ENCODE measurements at places on chromosomes 1 and 21. TPM values are rescaled to one million over a fixed set of nuclear protein-coding genes. Genes with fewer than 3 reads are reported as not detected.
A peak's percentile ranks its signal among the peaks of the same experiment; 100 is the strongest.

OTUD7B gene
- total RNA-seq = 50.7 TPM

- no peak for DNase-seq
Measured at GRCh38 chr1:46948629-46949416, 7.5 kb upstream of the CYP4A11 start.

IL20 gene
- total RNA-seq = not detected

GRCh38 chr1:183956559-183957188 lies 80.9 kb downstream of the COLGALT2 start:
- DNase-seq = no peak

DNA sequence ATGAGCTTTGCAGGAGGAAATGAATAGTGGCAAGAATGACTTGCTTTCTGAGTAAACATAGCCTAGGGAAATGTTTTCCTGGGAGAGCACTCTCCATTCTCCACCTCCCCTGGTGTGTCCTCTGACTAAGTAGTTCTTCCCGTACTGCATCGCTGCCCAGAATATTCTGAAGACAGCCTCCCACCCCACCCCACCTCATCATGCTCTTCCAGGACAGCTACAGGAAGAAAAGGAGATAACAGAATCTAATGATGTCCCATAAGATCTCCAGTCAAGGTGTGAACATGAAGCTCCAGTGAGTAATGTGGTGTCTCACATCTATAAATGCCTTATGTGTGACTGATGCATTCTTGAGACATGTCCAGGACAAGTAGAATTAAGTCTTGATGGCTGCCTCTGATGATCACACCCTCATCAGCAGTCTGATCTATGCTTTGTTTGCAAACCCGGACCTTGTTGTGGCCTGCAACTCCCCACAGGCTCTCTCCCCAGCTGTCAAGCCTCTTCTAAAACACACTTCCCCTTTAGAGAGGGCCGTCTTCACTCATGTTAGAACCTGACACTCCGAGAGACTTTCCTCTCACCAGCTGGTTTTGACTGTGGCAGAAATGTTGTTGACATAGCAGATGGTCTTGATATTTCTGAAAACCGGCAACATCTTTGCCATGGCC lies 183.0 kb downstream of the CYYR1 start:
- no peak for DNase-seq

DNA sequence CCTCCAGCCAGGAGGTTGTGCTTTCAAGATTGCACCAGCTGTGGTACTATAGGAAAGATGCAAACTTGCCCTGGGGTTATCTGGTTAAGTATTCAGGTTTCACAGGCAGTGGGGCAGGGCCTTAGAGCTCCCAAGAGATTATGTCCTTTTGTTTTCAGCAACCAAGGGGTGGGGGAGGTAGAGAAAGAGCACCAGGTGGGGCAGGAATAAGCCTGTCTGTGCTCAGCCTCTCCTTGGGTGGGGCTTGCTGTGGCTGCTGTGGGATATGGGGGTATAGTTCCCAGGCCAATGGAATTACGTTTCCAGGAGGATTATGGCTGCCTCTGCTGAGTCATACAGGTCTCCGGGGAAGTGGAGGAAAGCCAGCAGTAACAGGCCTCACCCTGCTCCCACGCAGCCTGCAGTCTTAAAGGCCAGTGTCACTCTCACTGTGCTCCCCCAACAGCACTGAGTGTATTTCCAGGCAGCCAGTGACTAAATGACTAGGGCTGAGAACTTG lies 508.6 kb downstream of the RWDD3 start:
- no peak for DNase-seq

DNA sequence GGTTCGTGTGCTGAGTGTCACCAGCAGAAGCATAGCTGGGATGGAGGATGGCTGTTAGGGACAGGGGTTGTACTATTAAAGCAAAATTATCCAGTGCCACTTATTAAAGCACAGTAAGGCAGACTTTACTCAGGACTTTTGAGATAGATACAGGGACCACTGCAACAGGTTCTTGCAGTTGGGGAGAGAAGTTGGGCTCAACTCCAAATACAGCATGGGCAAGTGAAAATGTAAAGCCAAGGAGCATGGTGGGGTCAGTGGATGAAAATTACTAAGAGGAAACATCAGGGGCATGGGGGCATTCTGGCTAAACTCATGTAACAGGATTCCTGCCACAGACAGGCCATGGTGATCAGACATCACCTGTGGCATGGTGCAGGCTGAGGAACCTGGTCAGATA lies 15.0 kb upstream of the REN start:
- no peak for DNase-seq

IGFN1 gene
- total RNA-seq = 0.93 TPM

DNA sequence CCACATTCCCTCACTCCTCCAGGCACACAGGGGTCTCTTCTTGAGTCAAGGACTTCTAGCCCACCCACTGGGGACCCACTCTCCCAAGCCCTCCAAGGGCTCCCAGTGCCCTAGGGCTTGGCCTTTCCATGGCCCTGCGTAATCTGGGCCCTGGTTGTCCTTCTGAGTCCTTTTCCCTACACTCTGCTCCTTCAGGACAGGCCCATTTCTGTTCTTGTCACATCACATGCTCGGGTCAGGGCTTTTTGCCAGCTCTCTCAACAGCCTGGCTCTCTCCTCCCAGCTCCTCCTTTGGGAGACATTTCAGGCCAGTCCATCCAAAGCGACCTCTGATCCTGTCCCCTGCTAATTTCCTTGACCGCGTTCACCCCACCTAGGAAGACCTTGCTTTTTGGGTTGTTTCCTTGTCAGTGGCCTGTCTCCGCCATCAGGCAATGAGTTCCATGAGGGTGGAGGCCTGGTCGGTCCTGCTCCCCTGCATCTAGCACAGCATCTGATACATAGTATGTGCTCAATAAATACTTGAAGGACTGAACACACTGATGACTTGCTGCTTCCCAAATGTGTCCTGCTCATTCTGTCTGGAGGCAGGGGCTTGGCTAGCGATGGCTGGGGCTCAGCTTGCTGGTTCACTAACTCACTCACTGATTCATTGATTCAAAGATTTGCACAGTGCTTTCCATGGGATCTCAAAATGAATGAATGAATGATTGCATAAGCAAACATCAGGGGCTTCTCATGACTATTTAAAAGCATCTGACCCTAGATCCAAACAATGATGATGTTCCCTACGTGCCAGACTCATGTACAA lies 44.8 kb downstream of the DHRS3 start:
- no peak for DNase-seq

DNA sequence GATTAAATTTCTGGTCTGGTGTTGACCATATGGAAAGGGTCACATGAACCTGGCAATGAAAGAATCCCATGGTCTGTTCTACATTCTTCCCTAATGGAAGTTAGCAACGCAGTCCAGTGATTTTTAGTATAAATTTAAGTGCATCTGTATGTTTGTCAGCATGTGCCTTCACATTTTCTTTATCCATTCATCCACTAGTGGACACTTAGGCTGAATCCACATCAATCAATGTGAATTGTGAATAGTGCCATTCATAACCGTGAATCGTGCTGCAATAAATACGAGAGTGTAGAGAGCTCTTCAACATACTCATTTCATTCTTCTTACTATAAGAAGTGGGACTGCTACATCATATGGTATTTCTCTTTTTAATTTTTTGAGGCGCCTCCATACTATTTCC lies 12.7 kb upstream of the IFI16 start:
- no peak for DNase-seq

- DNase-seq = peak; percentile 51
Measured at GRCh38 chr1:21012937-21013336, 163.8 kb downstream of the EIF4G3 start.

DNA sequence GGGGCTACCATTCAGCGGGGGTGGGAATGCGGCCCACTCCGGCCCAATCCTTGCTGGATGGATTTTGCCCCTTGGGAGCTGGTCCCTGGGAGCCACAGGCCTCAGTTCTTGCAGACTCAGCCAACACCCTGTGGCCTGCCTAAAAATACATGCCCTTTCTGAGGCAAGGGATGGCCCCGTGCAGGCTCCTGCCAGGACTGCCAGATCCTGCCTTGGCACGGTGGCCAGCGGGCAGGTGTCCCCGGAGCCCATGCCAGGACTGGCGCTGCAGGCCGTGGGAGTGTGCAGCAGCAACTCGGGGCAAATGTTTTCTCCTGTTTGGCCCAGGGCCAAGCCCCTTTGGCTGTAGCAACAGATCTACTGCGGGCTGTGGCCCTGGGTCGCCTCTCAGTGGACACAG lies 1.6 kb upstream of the PANK4 start:
- no peak for DNase-seq

DNA sequence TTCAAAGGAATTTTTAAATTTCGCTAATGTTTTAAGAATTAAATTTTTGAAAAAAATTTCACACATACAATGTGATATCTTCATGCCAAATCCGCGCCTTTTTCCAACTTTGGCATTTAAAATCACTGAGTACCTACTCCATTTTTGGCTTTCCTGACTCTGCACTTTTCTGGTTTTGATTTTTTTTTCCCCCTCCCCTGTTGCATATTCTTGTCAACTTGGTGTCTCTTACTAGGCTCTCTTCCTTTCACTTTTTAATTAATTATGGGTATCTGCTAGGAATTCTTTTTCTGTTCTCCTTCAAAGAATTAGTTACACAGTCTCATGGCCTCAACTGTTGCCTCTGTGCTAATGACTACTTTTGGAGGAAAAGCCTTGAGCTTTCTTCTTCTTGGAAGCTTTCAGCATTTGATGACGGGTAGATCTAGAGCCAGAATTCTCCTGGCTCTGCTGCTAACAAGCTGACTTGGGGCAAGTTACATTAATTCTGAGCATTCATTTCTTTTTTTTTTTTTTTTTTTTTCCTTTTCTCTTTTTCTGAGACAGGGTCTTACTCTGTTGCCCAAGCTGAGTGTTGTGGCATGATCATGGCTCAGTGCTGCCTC lies 1.8 kb downstream of the AGL start:
- DNase-seq = no peak

FCRL2 gene
- not detected for total RNA-seq

SLC5A3 gene
- total RNA-seq = 56.8 TPM

DNA sequence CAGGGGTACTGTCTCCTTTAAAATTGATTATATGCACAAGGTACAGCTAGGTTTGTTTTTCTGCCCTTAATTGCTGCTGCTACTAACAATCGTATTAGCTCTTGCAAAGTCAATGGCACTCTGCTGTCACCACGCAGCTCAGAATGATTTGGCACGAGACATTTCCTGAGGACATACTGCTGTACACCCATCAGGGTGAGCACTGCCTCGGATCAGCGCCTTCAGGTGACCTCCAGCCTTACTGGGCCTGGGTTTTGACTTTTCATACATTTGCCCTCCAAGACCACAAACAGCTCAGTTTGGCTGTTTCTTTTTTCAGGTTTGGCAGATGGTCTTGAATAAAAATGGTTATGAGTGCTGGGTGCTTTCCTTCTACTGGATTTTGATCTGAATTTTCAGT lies 110.9 kb downstream of the NTPCR start:
- no peak for DNase-seq

- DNase-seq = no peak
Measured at GRCh38 chr21:26849428-26850115, 4.4 kb upstream of the ADAMTS1 start.

DNA sequence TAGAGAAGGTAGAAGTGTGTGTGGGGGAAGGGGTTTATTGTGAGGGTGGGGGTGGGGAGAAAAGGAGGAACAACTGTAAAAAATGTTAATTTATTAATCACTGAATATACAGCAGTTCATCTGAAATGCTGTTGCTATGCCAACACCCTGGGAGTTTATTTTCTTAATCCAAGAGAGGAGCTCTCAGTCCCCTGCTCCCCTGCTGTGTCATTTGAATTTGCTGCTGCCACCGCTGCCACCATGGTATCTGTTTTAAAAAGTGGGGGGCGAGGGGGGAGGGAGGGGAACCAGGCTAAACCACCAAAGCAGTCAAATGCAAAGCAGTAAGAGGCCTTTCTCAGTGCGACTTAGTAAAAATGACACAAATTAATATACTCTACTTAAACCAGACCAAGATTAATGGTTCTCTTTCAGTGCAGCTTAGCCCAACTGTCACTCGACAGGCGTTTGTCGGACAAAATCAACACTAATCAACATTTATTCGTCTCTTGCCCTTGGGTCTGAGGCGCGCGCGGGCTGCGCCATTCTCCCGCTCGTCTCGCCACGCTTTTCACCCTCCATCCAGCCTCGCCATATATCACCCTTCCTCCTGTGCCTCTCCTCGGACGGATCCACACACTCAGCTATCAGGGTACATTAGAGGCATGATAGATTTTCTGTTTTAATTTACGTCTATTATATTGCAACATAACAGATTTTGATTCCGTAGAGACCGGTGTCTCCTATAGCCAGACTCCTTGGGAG lies 76.2 kb downstream of the PBX1 start:
- DNase-seq = no peak

DNA sequence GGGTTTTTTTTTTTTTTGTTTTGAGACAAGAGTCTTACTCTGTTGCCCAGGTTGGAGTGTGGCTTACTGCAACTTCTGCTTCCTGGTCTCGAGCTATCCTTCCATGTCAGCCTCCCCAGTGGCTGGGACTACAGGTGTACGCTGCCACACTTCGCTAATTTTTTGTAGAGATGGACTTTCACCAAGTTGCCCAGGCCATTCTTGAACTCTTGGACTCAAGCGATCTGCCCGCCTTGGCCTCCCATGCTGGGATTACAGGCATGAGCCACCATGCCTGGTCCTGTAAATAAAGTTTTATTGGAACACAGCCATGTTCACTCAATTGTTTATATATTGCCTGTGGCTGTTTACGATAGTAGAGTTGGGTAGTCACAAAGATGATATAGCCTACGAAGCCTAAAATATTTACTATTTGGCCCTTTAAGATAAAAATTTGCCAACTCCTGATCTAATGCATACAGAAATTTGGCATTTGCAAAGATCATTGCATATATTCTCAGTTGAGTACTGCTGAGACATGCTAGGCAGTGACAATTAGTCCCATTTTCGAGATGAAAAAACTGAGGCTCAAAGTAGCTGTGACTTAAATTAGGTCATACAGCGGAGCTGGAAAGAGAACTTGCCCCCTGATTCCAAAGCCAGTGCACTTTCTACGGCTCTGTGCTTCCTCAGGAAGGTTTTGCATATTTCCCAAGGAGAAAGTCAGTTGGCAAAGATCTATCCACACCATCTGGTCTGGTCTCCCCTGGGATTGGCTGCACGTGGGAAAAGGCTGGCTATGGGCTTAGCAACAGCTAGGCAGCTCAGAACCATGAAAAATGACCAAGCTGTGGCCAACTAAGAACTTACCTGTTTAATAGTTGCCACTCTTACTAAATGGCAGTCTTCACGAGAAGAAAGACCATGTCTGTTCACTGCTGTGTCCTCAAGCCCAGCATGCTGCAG lies 19.4 kb downstream of the MECR start:
- no peak for DNase-seq

GRCh38 chr1:147815503-147815902 lies 55.1 kb upstream of the GJA5 start:
- DNase-seq = no peak

GRCh38 chr1:6200188-6200809 lies 904 bp upstream of the RPL22 start:
- DNase-seq = no peak

- DNase-seq = no peak
Measured at GRCh38 chr1:168348146-168348709, 67.6 kb downstream of the TBX19 start.

DNA sequence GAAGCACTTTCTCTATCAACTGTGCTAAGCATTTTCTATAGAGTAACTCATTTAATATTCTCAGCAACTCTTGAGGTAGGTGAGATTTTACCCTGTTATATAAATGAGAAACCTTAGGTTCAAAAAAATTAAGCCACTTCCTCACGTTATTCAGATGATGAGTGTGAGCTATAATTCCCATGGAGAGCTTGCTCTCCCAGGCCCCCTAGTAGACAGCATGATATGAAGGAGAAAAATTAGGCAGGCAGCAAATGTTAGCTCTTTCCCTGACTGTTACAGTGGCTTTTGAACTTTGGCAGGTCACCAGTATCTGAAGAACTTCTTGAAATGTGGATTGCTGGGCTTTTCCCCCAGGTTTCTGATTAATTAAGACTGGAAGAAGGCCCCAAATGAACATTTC lies 753.1 kb downstream of the NCAM2 start:
- no peak for DNase-seq

GRCh38 chr21:45839274-45839673 lies 142.3 kb upstream of the COL6A1 start:
- DNase-seq = no peak

Data from mesothelial cell of epicardium (in vitro differentiated cells).